ENCODE measurements at places on chromosomes 5 and 9. TPM values are rescaled to one million over a fixed set of nuclear protein-coding genes. Genes with fewer than 3 reads are reported as not detected.
A peak's percentile ranks its signal among the peaks of the same experiment; 100 is the strongest.

The C9orf50 gene
- total RNA-seq = not detected

The FCN2 gene
- total RNA-seq = not detected

The NRARP gene
- total RNA-seq = 35.4 TPM

The LAMC3 gene
- total RNA-seq = 12.3 TPM

DNA sequence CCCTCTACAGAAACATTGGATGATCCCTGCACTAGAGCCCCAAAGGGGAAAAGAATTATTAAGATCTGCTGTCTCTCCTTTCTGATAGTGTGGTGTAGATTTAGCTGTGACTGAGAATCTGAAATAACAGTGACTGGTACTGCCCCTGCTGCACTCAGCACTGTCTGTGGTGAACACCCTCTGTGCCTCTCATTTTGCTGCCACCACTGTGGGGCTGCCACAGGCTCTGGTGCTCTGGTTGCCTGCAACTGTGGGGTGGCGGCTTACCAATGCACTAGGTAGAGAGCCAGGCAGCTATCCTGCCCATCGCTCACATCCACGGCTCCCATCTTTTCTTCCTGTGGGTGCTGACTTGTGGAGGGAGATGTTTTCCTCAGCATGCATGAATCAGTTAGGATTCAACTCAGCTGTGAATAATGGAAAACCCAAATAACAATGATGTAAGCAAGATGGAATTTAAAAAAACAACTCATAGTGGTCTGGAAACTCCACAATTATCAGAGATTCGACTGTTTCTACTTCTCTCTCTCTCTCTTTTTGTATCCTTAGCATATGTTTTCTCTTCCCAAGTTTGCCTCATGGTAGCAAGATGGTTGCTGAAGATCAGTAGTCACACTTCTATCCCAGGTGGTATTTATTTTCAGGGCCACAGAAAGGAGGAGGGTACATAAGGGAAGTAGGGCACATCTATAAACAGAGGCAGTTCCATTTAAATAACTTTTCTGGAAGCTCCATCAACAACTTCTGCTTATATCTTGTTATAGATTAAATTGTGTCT lies 99.8 kb upstream of the DAP start:
- peaks cover 4% of the 10 kb centered on the region for H3K27me3 ChIP-seq
- H3K36me3 ChIP-seq = no peaks in the 10 kb centered on the region
- H3K27ac ChIP-seq = no peak overlapping the region
- no peak for DNase-seq

- no peak overlapping the region for H3K4me3 ChIP-seq
- H3K27ac ChIP-seq = no peak overlapping the region
- no peaks in the 10 kb centered on the region for H3K36me3 ChIP-seq
- DNase-seq = no peak
- H3K27me3 ChIP-seq = no peaks in the 10 kb centered on the region
Measured at GRCh38 chr5:59391576-59391975, 501.9 kb downstream of the PDE4D start.

DNA sequence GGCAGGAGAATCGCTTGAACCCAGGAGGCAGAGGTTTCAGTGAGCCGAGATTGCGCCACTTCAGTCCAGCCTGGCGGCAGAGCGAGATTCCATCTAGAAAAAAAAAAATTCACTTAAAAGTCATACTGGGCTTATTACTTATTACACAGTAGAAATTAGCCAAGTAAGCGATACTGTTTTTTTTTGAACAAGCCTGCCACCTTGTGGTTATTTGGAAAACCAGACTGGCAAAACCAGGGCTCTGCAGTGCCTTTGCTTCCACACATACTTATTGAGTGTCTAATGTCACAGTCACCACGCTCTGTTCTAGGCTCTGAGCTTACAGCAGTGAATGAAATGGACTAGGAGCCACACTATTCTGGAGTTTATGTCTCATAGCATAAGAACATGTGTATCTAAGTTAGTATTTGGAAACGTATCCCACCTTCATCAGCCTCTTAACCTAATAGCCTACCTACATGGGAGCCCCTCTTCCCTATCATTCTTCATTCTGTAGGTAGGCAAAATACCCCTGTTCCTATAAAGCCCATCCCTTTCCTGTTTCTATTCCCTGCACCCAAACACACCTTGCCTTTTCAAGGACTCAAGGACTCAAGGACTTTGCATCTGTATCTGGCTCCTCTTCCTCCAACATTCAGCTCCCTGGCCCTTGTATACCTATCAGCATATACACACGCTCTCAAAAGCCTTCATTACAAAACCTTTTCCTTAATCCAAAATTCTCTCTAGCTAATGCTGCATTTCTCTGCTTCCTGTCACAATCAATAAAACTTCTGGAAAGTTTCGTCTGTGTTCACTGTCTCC lies 13.9 kb upstream of the BASP1 start:
- DNase-seq = no peak
- no peak overlapping the region for H3K27ac ChIP-seq
- H3K4me3 ChIP-seq = no peak overlapping the region
- no peaks in the 10 kb centered on the region for H3K36me3 ChIP-seq
- H3K27me3 ChIP-seq = no peaks in the 10 kb centered on the region

DNA sequence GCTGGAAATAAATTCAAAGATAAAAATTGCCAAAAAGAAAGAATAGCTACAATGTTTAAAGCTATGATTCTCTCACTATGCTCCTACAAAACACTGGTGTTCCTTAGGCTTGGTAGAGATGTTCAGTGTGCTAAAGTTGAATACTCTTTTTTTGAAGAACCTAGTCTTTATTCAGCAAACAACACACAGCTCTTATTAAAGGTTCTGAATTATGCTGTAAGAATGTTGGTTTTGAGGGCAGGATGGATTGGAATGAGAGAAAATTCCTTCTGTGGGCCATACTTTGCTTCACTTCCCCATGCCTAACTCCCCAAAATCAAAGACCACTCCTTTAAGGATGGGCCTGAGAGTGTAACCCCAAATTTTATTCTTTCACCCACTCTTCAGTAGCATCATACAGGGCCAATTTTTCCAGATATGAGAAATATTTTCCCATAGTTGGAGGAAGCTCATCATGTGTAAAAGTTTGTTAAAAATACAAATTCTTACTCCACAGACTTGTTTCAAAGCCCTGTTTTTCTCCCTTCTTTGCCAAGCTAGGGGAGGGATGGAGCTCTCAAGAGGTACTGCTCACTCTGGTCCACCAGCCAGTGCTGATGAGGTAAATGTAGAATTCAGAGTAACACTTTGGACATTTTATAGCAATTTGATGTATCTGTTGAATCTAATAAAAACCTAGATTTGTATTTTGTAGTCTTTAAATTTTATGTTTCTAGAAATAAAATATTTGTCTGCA lies 99.3 kb downstream of the GDNF start:
- no peaks in the 10 kb centered on the region for H3K4me1 ChIP-seq
- DNase-seq = no peak
- H3K27me3 ChIP-seq = no peaks in the 10 kb centered on the region
- H3K36me3 ChIP-seq = no peaks in the 10 kb centered on the region

GRCh38 chr5:139903795-139904565 lies 108.4 kb downstream of the PSD2 start:
- no peaks in the 10 kb centered on the region for H3K4me1 ChIP-seq
- H3K27ac ChIP-seq = no peak overlapping the region
- peak overlapping the region; percentile 81 for H3K4me3 ChIP-seq
- no peaks in the 10 kb centered on the region for H3K36me3 ChIP-seq

- 0 out of 2 replicates have a peak, but pooled peaks cover 3% of the 10 kb centered on the region for H3K4me1 ChIP-seq
- no peak overlapping the region for H3K27ac ChIP-seq
- no peaks in the 10 kb centered on the region for H3K27me3 ChIP-seq
- no peak for DNase-seq
Measured at GRCh38 chr9:8778356-8778755, 978.8 kb upstream of the DMAC1 start.

DNA sequence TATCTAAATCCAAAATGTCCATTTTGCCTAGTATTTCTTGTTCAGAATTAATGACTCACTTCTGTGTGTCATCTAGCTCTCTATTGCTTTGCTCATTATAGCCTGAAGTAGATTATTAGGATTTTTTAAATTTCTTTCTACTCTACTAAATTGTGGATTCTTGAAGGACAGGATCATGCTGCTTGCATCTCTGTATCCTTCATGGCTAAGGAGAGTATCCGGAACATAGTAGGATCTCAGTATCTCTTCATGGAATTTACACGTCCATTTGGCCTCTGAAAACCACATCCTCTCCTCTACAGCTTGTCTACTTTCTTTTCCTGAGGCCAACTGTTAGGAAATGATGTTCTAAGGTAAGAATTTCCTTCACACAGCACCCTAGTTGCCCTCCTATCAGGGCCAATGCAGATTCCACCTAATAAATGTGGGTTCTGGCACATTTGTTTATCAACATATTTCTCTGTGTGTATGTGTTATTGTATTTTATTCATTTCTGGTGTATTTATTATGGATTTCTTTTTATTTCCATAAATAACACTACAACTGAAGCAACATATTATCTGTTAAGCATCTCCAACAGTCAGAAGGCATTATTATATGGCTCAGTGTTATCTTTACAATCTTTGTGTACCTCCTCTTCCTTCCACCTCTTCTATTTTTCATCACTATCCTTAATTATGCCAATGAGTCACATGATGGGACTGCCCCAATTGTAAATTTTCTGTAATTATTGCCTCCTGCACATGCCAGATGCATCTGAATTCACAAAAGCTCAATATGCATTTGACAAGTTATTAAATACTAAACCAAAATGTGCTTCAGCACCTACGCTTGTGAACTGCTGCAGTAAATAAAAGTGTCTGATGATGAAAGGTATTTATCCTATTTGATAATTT lies 557.8 kb upstream of the TLE4 start:
- H3K4me1 ChIP-seq = no peaks in the 10 kb centered on the region
- no peaks in the 10 kb centered on the region for H3K36me3 ChIP-seq
- no peaks in the 10 kb centered on the region for H3K27me3 ChIP-seq
- DNase-seq = no peak
- H3K4me3 ChIP-seq = no peak overlapping the region
- no peak overlapping the region for H3K27ac ChIP-seq
